ENCODE measurements at places on chromosomes 1 and 21.

GRCh38 chr1:36859926-36860325 lies 174.4 kb downstream of the GRIK3 start:
- no peak for DNase-seq

DNA sequence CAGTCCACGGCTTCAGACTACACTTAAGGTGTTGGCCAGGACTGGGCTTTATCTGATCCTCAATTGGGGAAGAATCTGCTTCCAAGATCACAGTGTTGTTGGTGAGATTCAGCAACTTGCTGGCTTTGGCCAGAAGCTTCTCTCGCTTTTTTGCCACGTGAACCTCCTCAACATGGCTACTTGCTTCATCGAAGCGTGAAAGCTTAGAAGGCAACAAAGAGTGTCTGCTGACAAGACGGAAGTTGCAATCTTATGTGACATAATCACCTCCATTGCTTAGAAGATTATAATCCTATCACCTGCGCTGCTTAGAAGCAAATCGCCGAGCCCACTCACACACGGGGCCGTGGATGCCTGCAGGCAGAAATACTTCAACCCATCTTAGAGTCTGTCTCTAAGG lies 10.4 kb upstream of the ITPKB start:
- no peak for DNase-seq

- DNase-seq = no peak
These were observed 24.3 kb downstream of the PTGS2 start for GRCh38 chr1:186655876-186656275.

- no peak for DNase-seq
These were observed 84.8 kb upstream of the BCAR3 start for GRCh38 chr1:93766451-93766850.

DNA sequence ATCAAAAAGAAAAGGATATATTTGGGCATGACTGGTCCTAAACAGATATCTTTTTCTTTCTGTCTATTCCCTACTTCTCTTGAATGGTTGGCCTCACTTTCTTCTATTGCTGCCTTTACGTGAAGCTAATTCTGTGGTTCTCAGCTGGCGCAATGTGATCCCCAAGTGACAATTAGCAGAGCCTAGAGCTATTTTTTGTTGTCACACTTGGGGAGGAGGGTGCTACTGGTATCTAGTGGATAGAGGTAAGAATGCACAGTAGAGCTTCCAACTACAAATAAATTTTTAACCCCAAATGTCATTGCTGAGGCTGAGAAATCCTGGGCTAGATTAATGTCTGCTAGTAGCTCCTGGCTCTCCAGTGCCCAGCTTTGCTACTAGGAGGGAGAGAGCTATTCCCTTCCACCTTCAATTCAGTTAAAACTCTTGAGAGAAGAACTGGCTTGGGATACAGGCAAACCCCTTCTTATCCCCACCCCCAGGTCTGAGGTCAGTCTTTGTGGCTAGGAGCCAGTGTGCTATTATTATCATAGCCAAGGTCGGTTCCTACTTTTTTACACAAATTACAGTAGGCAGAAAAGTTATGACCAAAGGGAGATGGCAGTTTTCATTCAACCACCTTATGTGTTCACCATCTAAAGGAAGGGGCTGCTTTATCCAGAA lies 102.1 kb downstream of the SNX7 start:
- DNase-seq = no peak

DNA sequence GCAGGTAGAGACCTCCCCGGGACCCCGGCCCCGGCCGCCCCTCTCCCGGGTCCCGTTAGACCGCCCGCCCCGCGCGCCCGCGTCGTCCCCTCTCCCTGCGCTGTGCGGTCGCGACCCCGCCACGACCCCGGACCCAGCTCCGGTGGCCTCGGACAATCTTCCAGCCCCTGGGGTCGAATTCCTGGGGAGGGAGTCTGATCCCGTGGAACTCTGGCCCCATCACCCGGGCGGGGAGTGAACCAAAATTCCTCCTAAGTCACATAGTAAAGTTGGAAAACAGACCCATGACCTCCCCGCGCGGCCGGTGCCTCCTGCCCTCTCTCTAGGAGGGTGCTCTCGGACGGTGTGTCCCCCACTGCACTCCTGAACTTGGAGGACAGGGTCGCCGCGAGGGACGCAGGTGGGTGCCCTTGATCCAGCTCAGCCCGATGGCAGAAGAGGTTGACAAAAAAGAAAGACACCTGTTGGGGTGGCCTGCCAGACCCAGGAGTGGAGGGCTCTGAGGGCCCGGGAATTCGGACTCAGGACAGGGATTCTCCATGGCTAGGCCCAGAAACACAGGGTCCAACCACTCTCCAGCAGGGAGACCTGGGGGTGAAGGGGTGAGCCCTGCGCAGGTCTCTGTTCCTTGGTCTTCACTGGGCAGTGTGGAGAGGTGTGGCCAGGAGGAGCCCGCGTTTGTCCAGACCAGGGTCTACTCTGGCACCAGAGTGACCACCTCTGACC lies 451 bp downstream of the ADAMTSL4 start:
- DNase-seq = no peak

- no peak for DNase-seq
These were observed 64.2 kb upstream of the RBM34 start for GRCh38 chr1:235225299-235225698.

DNA sequence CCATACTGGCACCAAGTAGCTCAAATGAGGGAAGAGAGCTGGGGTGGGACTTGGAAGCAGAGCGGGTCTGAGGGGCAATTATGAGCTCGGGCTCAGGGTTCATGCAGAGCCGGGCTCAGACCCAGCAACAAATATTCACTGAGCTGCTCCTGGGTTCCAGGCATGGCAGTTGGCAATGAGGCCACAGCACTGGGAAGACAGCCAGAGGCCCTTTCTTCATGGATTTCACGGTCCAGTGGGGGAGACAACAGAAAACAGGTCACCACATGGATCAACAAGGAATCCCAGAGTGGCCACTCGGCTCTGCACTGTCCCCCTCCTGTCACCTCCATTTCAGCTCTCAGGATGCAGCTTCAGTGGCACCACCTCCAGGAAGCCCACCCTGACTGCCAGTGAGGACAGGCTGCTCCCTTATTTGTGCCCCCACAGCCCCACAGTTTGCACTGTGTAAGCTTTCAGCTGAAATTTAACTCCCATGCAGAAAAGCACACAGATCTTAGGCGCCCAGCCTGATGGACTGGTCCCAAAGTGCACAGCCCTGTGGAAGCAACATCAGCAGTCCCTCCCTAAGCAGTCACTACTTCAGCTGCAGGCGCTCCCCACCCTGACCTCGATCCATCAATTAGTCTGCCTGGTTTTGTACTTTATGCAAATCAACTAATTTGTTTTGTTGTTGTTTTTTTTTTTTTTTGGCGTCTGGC lies 22.4 kb downstream of the ARHGEF19 start:
- no peak for DNase-seq

DNA sequence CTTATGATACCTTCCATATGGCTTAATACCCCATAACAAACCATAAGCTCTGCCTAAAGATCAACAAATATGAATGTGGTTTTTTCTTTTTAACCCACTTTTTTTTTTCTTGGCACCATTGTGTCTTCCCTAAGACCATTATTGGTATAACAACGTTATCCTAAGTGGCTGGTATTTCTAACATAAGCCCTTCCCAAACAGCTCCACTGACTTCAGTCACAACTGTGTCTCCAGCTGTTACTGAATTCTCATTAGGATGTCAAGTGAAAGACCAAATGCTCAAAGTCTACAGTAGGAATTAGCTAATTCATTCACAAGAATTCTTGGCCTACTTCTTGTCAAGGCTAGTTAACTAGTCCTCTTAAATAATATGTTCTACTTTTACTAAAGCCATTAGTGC lies 4.2 kb upstream of the RXRG start:
- DNase-seq = no peak

- DNase-seq = no peak
These were observed 87.1 kb upstream of the LRRC8D start for GRCh38 chr1:89733748-89734147.

DNA sequence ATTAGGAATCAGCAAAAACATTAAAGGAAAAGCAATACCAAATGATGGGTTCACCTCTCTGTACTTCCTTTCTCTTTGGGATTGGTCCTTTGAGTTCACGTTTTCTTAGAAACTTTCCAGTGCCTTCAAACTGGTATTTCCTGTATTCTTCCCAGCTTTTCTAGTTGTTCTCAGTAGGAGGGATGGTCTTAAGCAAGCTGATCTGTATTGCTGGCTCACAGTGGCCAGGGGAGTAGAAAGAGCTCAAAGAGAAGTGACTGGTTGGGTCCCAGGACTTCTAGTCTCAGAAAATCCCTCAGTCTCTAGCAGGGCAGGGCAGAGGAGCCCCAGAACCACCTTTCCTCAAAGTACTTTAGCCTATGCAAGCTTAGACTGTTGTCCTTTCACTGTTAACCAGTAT lies 10.1 kb upstream of the USP24 start:
- no peak for DNase-seq

DNA sequence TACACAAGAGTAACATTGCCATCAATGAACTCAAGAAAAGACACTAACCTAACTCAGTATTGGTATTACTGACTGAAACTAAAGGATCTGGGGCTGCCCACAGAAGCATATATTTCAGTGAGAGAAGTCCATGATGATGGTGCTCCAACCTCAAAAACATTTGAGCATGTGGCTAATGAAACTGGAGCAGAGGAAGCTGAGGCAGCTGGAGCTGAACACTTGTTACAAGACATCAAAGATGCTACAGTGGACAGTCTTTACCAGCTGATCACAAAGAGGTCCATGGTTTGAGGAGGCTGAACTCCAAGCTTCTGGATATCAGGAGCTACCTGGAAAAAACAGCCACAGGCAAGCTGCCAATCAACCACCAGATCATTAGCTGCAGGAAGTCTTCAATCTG lies 42.2 kb upstream of the TTC39A start:
- no peak for DNase-seq

DNA sequence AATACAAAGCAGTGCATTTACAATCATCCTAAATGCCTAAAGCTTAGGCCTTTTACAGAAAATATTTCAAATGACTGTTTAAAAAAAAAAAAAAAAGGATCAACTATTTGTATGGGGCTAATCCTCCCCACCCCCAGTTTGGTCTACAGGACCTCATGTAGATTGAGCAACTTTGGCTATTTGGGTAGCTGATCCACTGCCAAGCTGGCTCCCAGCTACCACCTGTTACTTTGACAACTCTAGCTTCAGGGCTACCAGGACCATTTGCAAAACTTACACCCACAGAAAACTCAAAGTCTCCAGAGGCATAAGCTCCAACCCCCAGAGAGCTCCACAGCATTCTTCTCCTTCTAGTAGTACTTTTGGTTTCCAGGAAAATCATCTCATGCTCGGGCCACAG lies 29.4 kb downstream of the JAK1 start:
- no peak for DNase-seq

DNA sequence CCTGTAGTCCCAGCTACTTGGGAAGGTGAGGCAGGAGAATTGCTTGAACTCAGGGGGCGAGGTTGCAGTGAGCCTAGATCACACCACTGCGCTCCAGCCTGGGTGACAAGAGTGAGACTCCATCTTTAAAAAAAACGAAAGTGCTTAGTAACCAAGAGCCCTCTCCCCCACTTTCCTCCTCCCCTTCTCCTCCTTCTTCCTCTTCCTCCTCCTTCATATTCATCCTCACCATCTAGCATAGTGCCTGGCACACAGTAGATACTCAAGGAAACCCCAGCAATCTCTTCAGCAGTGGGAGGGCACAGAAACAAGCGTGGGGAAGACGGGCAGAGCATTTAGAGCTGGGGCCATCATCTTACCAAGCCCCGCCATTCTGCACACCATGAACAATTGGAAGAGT lies 119.4 kb upstream of the SLC45A1 start:
- no peak for DNase-seq

- DNase-seq = peak; percentile 95
These were observed at the start of gene FOXD2 for GRCh38 chr1:47437447-47438164. FOXD2 (plus strand) TSS chr1:47438044; CDS start chr1:47438136, 92 bp downstream.

DNA sequence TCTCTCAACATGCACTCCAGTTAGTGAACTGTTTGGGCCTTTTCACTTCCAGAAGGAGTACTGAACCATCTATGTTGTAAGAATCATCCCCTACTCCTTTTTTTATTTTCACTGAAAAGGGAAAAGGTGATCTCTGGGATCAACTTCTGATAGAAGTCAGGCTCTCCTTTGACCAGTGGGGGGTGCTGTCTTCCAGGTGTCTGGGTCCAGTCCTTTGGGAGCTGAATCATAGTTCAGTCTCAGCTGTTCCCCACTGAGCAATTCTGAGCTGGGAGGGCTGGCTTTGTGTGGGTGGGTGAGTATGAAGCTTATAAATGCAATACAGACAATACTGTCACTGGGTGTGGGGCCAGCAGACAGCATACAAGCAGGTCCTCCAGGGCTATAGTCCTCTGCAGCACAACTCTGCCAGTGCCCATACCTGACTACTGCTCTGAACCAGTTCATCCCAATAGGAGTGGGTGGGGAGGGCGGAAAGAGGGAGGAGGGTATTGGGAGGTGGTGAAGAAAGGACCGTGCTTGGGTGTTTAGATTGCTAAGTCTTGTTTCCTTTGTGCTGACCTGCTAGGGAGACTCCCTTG lies 12.5 kb upstream of the SARS1 start:
- no peak for DNase-seq

DNA sequence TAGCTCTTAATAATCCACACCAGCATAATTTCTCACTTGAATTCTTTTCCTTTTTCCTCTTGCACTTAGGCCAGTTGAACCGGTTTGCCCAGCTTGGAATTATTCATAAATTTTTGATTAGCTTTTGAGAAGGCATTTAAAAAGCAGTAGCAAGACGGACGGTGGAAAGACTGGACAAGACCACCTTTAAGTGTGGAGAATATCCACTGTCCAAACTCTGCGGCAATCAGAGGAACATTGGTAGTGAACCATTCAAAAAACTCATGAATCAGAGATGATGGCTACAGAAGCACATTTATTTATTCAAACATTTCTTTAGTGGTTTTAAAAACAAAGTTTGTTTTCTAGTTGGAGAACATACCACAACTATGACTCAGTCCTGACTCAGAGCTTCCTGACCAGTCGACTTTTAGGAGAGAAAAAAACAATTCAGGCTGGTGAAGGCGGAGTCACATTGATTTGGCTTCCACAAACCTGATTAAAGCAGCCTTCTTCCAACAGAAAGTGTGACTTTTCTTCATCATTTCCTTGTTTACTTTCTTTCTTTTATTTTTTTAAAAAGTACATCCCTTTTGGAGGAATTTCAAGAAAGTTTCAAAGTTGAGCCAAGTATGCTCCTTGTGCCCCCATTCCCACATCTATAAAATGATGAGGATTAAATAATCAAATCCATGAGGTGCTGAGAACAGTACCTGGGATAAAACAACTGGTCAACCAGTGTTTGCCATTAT lies 128.8 kb downstream of the ADSS2 start:
- DNase-seq = no peak

DNA sequence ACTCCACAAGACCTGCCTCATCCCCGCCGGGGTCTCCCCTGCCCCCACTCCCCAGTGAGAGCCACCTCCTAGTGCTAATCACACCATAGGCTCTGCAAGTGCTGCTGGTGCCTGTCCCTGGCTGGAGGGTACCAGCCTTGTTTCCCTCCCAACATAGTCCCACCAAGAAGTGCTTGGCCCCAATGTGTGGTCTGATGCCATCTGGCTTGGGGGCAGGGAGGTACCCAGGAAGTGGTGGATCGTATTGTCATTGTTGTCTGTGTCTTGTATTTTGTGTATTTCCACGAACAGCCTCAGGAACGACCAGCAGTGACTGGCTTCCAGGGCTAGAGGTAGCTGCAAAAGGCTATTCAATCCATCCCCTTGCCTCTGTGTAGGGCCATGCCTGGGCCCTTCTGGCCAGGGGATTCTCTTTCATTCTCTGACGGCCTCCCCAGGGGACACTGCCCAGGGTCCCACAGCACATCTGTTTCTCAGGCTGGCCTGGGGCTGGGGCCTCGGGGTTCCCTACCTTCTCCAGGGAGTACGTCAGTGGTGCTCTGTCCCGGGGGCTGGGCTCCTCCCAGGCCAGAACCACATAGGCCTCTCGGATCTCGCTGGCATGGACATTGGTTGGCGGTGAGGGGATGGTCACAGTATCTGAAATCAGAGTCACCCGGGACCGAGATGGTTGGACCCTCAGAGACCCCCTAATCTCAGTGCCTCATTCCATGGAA lies 22.8 kb downstream of the MYOM3 start:
- no peak for DNase-seq
